Heart right ventricle (tissue), 16 donors: ENCODE measurements at places on chromosomes 13 and 19. TPM values are rescaled to one million over a fixed set of nuclear protein-coding genes. Genes with fewer than 3 reads are reported as not detected.
A peak's percentile ranks its signal among the peaks of the same experiment; 100 is the strongest.

GRCh38 chr19:23996549-23996948, 81.9 kb downstream of the ZNF726 start:
- H3K27ac ChIP-seq: no peak overlapping the region
- no peak overlapping the region for H3K4me3 ChIP-seq
- no peaks in the 10 kb centered on the region for H3K36me3 ChIP-seq
- DNase-seq: no peak
- no peaks in the 10 kb centered on the region for H3K27me3 ChIP-seq

DNA sequence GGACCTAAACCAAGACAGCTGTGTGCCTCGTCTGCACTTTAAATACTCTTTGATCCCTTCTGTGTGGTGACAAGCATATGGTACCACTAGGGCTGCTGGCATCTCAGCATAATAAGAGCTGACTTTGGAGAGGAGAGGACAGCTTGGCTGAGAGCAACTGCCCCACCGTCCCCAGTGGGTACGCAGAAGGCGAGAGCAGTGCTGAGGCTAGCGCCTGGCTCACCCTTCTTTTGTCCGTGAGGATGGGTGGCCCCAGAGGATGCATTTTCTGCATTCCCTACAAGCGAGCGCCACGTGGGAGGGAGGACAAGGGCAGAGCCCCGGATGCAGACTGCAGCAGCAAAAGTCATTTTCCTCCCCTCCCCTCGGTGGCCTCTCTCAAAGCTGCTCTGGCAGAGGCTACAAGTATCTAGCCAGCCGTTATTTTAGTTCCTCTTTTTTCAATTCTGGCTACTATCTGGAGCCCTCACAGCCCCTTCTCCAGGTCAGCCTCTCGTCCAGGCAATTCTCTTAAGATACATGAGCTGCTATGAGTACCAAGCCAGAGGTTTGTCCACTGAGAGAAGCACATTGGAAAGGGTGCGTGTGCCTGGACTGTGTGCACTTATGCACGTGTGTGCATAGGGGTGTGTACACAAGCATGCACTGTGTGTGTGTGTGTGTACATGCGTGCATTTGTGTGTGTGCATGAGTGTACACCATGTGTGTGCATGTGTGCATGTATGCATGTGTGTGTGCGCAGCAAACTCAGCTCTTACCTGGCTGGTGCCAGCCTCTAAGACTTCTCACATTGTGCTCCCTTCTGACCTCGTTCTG, 51.3 kb downstream of the RAB20 start:
- DNase-seq: peak; percentile 51
- no peak overlapping the region for H3K4me3 ChIP-seq
- H3K36me3 ChIP-seq: peaks cover 98% of the 10 kb centered on the region
- H3K27ac ChIP-seq: peak overlapping the region; percentile 75

- H3K27ac ChIP-seq: no peak overlapping the region
- DNase-seq: no peak
- H3K4me1 ChIP-seq: no peaks in the 10 kb centered on the region
- no peak overlapping the region for H3K4me3 ChIP-seq
- H3K36me3 ChIP-seq: no peaks in the 10 kb centered on the region
- no peaks in the 10 kb centered on the region for H3K27me3 ChIP-seq
Observed at GRCh38 chr13:102236830-102237229, 165.0 kb downstream of the FGF14 start.

- no peaks in the 10 kb centered on the region for H3K4me1 ChIP-seq
- no peaks in the 10 kb centered on the region for H3K27me3 ChIP-seq
- DNase-seq: no peak
- H3K27ac ChIP-seq: no peak overlapping the region
- no peak overlapping the region for H3K4me3 ChIP-seq
Observed at GRCh38 chr13:62625214-62625881, 1209.7 kb upstream of the PCDH20 start.

- no peak overlapping the region for H3K4me3 ChIP-seq
- H3K36me3 ChIP-seq: peaks cover 29% of the 10 kb centered on the region
- peaks cover 64% of the 10 kb centered on the region for H3K4me1 ChIP-seq
- H3K27me3 ChIP-seq: no peaks in the 10 kb centered on the region
- DNase-seq: no peak
- peak overlapping the region; percentile 92 for H3K27ac ChIP-seq
Observed at GRCh38 chr19:38699027-38699346, 45.3 kb downstream of the CAPN12 start.

DNA sequence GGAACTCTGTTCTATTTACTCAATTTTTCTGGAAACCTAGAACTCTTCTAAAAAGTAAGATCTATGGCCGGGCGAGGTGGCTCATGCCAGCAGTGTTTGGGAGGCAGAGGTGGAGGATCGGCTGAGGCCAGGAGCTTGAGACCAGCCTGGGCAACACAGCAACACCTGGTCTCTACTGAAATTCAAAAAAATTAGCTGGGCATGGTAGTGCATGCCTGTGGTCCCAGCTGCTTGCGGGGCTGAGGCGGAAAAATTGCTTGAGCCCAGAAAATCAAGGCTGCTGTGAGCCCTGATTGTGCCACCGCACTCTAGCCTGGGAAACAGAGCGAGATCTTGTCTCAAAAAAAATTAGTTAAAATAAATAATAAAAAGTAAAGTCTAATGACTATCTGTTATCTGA, 28.6 kb downstream of the F2RL3 start:
- no peaks in the 10 kb centered on the region for H3K4me1 ChIP-seq
- H3K27me3 ChIP-seq: no peaks in the 10 kb centered on the region
- DNase-seq: no peak
- peaks cover 15% of the 10 kb centered on the region for H3K36me3 ChIP-seq
- no peak overlapping the region for H3K4me3 ChIP-seq

DNA sequence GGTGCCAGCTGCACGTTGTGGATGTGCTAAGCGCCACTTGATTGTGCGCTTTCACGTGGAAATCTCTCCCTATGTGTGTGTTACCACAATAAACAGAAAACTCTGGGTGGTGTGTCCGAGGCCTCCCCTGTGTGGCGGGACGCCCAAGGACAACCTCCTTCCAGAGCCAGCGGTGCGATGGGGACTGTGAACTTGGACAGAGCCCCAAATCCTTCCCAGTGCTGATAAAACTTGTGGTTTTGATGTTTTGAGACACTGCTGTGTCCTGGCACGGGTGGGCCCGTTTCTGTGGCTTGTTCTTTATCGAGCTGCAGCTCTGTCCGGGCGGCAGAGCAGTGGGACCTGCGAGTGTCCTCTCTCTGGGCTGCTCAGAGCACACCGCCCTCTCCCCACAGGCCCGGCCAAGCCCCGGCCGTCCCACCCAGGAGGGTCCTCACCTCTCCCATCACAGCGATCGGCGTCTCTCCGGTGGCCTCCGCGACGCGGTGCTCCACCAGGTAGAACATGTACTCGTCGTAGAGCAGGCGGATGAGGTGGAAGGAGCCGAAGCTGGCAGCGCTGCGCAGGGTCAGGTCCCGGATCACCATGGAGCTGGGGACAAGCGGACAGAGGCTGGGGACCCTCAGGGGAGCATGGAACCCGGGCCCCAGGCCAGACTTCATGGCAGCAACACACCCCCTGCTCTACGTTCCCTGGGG, 18.8 kb upstream of the RANBP3 start:
- H3K4me1 ChIP-seq: peaks cover 19% of the 10 kb centered on the region
- H3K27ac ChIP-seq: no peak overlapping the region
- no peak for DNase-seq
- H3K4me3 ChIP-seq: no peak overlapping the region
- H3K27me3 ChIP-seq: no peaks in the 10 kb centered on the region

DNA sequence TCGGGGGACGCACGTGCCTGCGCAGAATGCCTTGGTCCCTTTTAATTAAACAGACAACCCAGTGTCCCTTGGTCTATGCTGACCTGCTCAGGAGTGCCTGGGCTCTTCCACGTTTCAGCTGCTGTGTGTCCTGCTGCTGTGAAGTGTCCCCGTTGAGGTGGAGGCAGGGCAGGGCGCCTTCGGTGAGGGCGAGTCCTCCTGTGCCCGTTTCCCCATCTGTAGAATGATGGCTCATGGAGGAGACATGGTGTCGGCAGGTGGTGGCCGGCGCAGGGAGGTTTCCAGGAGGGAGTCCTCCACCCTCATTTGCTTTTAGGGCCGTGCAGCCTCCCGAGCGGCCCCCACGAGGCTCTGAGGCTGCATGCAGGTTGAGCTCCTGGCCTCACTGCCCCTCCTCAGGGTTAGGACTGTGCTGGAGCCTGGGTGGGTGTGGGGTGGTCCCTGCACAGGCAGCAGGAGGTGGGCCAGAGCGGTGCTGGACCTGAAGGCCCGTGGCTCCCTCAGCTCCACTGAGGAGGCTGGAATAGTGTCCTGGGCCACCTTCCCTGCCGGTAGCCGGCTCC, 8.8 kb downstream of the STK11 start:
- DNase-seq: no peak
- H3K4me1 ChIP-seq: peaks cover 96% of the 10 kb centered on the region
- peak overlapping the region; percentile 74 for H3K27ac ChIP-seq

DNA sequence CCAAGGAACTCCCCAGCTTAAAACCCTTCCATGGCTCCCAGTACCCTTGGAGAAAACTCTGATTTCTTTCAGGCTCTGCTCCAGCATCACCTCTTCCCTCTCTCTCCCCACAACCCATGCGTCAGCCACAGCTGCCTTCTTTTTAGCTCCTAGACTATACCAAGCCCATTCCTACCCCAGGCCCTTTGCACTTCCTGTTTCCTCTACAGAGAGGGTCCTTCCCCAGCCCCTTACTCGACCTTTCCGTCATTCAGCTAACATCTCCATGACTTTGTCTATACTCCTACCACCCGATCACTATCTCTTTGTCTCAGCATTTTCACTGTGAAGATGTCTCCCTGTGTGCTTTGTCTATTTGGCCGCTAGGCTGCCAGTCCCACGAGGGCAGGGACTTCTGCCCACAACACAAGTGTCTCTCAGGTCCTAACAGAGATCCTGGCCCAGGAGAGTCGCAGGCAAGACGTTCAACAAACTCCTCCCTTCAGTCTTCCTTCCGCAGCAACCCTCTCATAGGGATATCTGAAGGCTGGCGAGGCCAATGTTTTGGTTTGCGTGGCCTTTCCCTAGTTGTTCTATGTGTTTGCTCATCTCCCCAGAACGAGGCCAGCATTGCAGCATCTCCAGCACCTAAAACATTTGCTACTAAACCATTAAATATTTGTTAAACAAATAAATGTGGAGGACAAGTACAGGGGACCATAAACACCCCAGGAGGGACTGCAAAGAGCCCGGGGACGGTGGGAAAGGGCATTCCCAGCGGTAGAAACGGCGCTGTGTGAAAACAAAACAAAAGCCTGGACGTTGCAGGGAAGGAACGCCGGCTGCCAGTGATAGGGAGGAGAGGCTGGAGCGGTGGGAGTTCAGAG, 816 bp downstream of the CCNP start:
- H3K27ac ChIP-seq: no peak overlapping the region
- H3K4me3 ChIP-seq: peak overlapping the region; percentile 55
- H3K36me3 ChIP-seq: no peaks in the 10 kb centered on the region
- DNase-seq: no peak
- H3K27me3 ChIP-seq: peaks cover 31% of the 10 kb centered on the region

DNA sequence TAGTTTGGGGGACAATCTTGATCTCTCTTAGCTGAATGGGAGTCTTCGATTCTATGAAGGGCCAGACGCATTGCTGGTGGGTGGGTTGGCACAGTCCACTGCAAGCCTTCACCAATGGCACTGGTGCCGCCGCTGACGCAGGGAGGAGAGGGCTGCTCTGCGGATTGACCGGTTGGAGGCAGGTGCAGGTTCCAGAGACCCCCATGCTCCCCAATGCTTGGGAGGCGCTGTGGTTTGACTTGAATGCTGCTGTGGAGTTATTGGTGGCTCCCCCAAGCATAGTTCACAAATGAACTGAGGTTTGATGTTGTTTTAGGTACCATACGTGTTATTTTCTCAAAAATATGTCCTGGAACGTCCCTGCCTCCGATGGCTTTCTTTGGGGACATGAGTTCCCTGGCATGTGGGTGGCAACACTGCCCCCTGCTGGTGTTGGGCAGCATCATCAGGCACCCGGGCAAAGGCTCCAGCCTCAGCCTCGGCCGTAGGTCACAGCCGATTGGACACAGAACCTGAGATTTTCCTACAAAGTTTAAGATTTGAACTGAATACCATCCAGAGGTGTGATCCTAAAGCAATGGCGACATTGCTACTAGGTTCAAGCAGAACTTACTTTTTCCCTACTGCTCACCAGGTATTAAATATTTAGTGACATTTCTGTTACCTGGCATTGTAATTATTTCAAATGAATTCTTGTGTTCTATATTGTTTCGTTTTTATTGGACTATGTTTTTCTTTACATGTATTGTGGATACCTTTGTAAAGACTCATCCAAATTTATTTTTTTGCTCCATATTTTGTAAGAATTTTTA, 95.5 kb downstream of the ANKRD10 start:
- no peaks in the 10 kb centered on the region for H3K27me3 ChIP-seq
- no peaks in the 10 kb centered on the region for H3K36me3 ChIP-seq
- H3K4me3 ChIP-seq: no peak overlapping the region
- H3K27ac ChIP-seq: no peak overlapping the region

- DNase-seq: peak; percentile 28
- no peaks in the 10 kb centered on the region for H3K27me3 ChIP-seq
- no peaks in the 10 kb centered on the region for H3K4me1 ChIP-seq
- H3K36me3 ChIP-seq: peaks cover 98% of the 10 kb centered on the region
- no peak overlapping the region for H3K27ac ChIP-seq
Observed at GRCh38 chr19:18995804-18996241, 37.5 kb downstream of the SUGP2 start.

GRCh38 chr19:6393074-6393982, at the start of gene GTF2F1:
Gene GTF2F1 (minus strand): TSS chr19:6393164. CDS start chr19:6392995, 169 bp downstream.
- peaks cover 11% of the 10 kb centered on the region for H3K4me1 ChIP-seq
- peaks cover 31% of the 10 kb centered on the region for H3K36me3 ChIP-seq
- no peaks in the 10 kb centered on the region for H3K27me3 ChIP-seq
- peak; percentile 96 for DNase-seq
- peak within 1 kb of the TSS; percentile 98 for H3K27ac ChIP-seq
- H3K4me3 ChIP-seq: peak within 1 kb of the TSS; percentile 51

GRCh38 chr19:44776402-44777096, 1.1 kb upstream of the CBLC start:
- H3K27me3 ChIP-seq: peaks cover 19% of the 10 kb centered on the region
- H3K36me3 ChIP-seq: no peaks in the 10 kb centered on the region
- H3K4me1 ChIP-seq: no peaks in the 10 kb centered on the region
- no peak overlapping the region for H3K27ac ChIP-seq
- H3K4me3 ChIP-seq: no peak overlapping the region

DNA sequence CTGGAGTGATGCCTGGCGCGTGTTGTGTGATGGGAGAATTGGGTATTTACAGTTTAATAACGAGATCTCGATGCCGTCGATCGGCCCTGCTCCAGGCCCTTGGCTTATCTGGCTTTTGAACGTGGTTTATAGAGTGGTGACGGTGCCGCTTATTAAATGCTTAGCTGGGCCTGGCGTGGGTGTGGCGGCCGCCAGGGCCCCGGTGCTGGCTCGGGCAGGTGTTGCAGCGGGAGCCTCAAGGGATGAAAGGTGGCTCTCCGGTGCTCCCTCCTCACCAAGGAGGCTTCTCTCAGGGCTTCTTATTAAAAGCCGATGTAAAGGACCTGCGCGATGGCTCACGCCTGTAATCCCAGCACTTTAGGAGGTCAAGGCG, 173.8 kb downstream of the KDM4B start:
- H3K36me3 ChIP-seq: peaks cover 4% of the 10 kb centered on the region
- no peak overlapping the region for H3K27ac ChIP-seq
- peak; percentile 5 for DNase-seq
- no peak overlapping the region for H3K4me3 ChIP-seq
- no peaks in the 10 kb centered on the region for H3K4me1 ChIP-seq
- H3K27me3 ChIP-seq: no peaks in the 10 kb centered on the region

The RUVBL2 gene
- 60.4 TPM for total RNA-seq

The THAP8 gene
- total RNA-seq: 3.1 TPM

The KLHL26 gene
- 6.3 TPM for total RNA-seq

The TMPRSS9 gene
- not detected for total RNA-seq

The ZNF135 gene
- 3.8 TPM for total RNA-seq

The IFI30 gene
- total RNA-seq: 15.0 TPM
